ENCODE measurements at places on chromosomes 6 and 20. TPM values are rescaled to one million over a fixed set of nuclear protein-coding genes. Genes with fewer than 3 reads are reported as not detected.

DNA sequence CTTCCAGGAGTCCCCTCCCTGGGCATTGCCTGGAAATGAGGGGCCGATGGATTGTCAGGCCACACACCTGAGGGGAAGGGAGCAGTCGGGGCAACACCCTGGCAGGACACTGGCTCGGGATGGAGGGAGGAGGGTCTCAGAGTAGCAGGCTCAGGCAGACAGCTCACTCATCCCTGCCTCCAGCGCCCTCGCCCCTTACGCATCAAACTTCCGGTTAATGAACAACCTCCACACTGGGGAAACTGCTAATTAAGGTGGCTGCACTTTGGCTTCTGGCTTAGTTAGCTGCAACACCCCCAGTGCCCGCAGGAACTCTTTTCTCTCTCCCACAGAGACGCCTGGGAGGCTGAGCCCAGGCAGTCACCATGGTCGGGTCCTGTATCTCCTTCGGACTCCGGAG lies 13.4 kb upstream of the CHRNA4 start:
- peaks cover 4% of the 10 kb centered on the region for H3K4me1 ChIP-seq
- DNase-seq = no peak
- no peak overlapping the region for H3K4me3 ChIP-seq
- no peaks in the 10 kb centered on the region for H3K36me3 ChIP-seq

DNA sequence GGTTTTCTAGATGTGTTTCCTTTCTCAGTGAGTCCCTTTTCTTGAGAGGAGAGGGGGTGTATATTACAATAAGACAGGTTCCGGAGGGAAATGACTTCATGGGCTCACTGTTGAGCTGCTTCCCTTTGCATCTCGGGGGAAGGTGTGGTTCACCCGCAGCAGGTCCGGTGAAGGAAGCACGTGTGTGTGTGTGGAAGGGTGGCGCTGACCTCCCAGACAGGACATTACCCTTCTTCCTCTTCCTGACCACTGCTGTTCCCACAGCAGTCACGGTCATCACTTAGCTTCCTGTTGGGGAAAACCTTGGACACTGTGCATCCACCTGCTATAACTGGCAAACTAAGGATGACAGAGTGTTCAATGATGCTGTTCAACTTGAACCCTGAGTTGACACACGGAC lies 83.6 kb downstream of the PLEKHG1 start:
- H3K27ac ChIP-seq = peak overlapping the region; percentile 73
- H3K27me3 ChIP-seq = no peaks in the 10 kb centered on the region
- peak; percentile 24 for DNase-seq
- peak overlapping the region; percentile 26 for H3K4me3 ChIP-seq
- peaks cover 7% of the 10 kb centered on the region for H3K4me1 ChIP-seq

GRCh38 chr6:21137700-21138335 lies 455.7 kb upstream of the SOX4 start:
- no peak for DNase-seq
- H3K27ac ChIP-seq = no peak overlapping the region
- peaks cover 9% of the 10 kb centered on the region for H3K4me1 ChIP-seq
- no peaks in the 10 kb centered on the region for H3K27me3 ChIP-seq
- H3K36me3 ChIP-seq = no peaks in the 10 kb centered on the region
- no peak overlapping the region for H3K4me3 ChIP-seq

Gene BMP5
- 1.9 TPM for total RNA-seq

Gene BMP2
- total RNA-seq = 1.6 TPM

Gene MEP1A
- 1.00 TPM for total RNA-seq

Gene KIF6
- not detected for total RNA-seq

DNA sequence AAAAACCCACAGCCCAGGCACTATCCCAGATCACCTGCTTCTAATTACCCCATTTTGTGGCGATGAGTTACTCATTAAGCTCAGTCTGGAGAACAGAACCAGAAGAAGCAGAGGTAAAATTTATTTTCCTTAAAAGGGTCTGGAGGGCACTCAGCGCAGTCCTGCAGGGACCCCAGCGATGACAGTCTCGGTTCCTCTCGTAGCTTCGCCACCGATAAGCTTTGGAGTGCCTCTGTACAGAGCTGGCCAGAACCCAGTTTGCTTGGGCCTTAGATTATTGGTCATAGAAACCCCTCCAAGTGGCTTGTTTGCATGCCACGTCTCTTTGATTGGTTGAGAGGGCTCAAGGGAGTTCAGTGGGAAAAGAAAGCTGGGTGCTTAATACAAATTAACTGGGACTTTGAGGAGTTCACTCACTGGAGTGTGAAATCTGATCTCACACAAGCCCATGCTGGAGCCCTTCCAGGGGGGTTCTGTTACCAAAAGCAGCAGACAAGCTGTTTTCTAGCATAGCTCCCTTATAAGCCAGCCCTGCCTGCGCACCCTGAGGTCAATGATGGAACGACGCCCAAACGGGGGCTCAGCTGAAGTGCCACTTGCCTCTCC lies 158.5 kb upstream of the ARID1B start:
- no peak for DNase-seq
- no peak overlapping the region for H3K4me3 ChIP-seq
- no peak overlapping the region for H3K27ac ChIP-seq
- no peaks in the 10 kb centered on the region for H3K36me3 ChIP-seq
- H3K4me1 ChIP-seq = no peaks in the 10 kb centered on the region
- H3K27me3 ChIP-seq = no peaks in the 10 kb centered on the region

- DNase-seq = no peak
- no peak overlapping the region for H3K4me3 ChIP-seq
- H3K36me3 ChIP-seq = no peaks in the 10 kb centered on the region
- H3K27ac ChIP-seq = no peak overlapping the region
- no peaks in the 10 kb centered on the region for H3K27me3 ChIP-seq
These were observed 330.9 kb upstream of the CDH4 start for GRCh38 chr20:60921022-60921622.

GRCh38 chr20:50482396-50482981 lies 27.7 kb upstream of the PTPN1 start:
- H3K27ac ChIP-seq = peak overlapping the region; percentile 71
- peaks cover 4% of the 10 kb centered on the region for H3K4me1 ChIP-seq
- no peak for DNase-seq
- H3K36me3 ChIP-seq = no peaks in the 10 kb centered on the region

Gene L3MBTL1
- total RNA-seq = 1.6 TPM

- H3K36me3 ChIP-seq = no peaks in the 10 kb centered on the region
- no peak overlapping the region for H3K27ac ChIP-seq
- no peaks in the 10 kb centered on the region for H3K27me3 ChIP-seq
- no peaks in the 10 kb centered on the region for H3K4me1 ChIP-seq
- DNase-seq = no peak
These were observed 174.9 kb downstream of the FRK start for GRCh38 chr6:115885636-115886366.

DNA sequence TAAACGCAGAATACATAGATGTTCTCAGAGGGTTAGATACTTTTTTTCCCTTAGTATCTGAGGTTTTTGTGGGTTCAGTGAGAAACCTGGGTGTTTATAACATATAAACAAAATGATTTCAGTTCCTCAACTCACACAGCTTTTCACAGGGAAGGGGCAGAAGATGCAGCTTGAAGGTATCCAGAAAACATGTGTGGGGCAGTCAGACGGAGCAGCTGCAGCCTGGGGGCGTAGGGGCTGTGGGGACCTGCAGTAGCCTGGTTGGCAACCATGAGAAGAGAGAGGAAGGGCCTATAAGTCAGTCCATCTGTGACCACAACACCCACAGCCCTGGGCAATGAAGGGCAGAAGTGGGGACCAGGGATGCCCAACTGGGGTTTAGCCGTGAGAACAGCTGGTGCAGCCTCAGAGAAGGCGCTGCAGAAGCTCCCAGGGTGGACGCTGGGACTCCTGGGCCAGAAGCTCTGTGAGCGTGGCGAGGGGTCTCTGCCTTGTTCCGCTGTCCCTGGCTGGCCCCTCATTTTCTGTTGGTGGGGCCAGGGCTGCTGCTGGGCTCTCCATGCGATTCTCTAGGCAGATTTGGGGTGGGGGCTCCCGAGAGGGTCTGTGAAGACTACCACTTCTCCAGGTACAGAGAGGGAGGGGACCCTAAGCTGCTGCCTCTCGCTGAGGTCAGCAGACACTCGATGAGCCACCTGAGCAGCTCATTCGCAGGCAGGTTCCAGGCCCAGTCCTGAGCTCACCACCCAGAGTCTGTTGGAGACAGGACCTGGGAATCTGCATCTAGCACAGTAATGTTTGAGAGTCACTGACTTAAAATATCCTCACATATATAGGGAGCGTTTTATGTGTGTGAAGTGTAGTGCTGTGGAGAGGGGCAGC lies 181.2 kb downstream of the ZDHHC14 start:
- H3K36me3 ChIP-seq = no peaks in the 10 kb centered on the region
- H3K27ac ChIP-seq = no peak overlapping the region
- no peak overlapping the region for H3K4me3 ChIP-seq

- peaks cover 2% of the 10 kb centered on the region for H3K27me3 ChIP-seq
- no peak for DNase-seq
- H3K36me3 ChIP-seq = no peaks in the 10 kb centered on the region
- no peaks in the 10 kb centered on the region for H3K4me1 ChIP-seq
- H3K4me3 ChIP-seq = no peak overlapping the region
- no peak overlapping the region for H3K27ac ChIP-seq
These were observed 9.6 kb downstream of the KCNS1 start for GRCh38 chr20:45091366-45091765.

GRCh38 chr20:4138056-4138455 lies 122.7 kb upstream of the RNF24 start:
- no peak overlapping the region for H3K27ac ChIP-seq
- no peak for DNase-seq
- no peaks in the 10 kb centered on the region for H3K4me1 ChIP-seq
- H3K27me3 ChIP-seq = no peaks in the 10 kb centered on the region

- H3K4me1 ChIP-seq = no peaks in the 10 kb centered on the region
- H3K27me3 ChIP-seq = no peaks in the 10 kb centered on the region
- no peak overlapping the region for H3K4me3 ChIP-seq
- H3K36me3 ChIP-seq = no peaks in the 10 kb centered on the region
- H3K27ac ChIP-seq = no peak overlapping the region
- no peak for DNase-seq
These were observed 71.5 kb upstream of the IFNGR1 start for GRCh38 chr6:137290601-137291261.

Gene LIN28B
- not detected for total RNA-seq

GRCh38 chr6:54598787-54599313 lies 247.7 kb upstream of the FAM83B start:
- DNase-seq = no peak
- H3K27me3 ChIP-seq = no peaks in the 10 kb centered on the region
- no peak overlapping the region for H3K4me3 ChIP-seq
- no peaks in the 10 kb centered on the region for H3K4me1 ChIP-seq
- H3K27ac ChIP-seq = no peak overlapping the region

GRCh38 chr6:33199687-33200218 lies 712 bp downstream of the RXRB start:
- H3K4me3 ChIP-seq = peak overlapping the region; percentile 98
- H3K4me1 ChIP-seq = peaks cover 40% of the 10 kb centered on the region
- peak; percentile 78 for DNase-seq

DNA sequence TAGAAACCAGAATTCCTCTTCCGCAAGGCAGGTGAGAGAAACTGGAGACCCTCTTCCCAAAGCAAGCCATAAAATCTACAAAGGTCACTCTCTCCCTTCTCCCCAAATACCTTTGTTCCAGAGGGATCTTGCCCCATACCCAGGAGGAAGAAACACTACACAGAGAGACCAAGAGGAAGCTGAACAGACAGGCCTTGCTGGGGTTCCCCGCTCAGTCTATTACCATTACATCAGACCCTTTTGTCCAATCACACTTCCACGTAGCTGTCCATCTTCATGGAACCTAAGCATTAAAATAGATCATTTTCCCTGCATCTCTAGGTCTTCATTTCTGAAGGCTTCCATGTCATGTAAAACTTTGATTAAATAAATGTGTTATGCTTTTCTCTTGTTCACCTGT lies 32.1 kb downstream of the METTL24 start:
- no peak overlapping the region for H3K27ac ChIP-seq
- no peak overlapping the region for H3K4me3 ChIP-seq
- H3K4me1 ChIP-seq = no peaks in the 10 kb centered on the region
- no peak for DNase-seq
- no peaks in the 10 kb centered on the region for H3K36me3 ChIP-seq

Gene C6orf15
- total RNA-seq = not detected

DNA sequence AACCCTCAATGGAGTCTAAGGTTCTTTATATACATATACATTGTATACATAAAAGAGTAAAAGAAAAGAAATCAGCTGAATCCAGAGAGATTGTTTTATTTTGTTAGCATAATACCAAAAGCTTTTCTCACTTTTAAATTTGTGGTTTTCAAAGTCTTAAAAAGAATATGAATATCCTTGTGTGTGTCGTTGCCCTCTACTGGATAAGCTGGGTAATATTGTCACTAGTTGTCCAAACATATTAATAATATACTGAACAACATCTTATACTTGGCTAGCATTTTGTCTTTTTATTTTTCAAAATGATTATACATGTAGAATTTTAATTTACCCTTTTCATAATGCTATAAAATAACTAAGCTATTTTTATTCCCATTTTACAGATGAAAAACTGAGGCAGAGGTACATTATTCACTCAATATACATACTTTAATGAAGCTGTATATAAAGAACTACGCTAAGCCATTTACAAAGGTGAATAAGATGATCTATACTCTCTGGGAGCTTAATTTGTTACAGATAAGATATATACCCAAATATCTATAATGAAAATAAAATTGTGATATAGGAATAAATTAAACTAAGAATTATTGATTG lies 531.7 kb downstream of the TFAP2B start:
- no peak for DNase-seq
- H3K27ac ChIP-seq = no peak overlapping the region
- H3K36me3 ChIP-seq = no peaks in the 10 kb centered on the region

DNA sequence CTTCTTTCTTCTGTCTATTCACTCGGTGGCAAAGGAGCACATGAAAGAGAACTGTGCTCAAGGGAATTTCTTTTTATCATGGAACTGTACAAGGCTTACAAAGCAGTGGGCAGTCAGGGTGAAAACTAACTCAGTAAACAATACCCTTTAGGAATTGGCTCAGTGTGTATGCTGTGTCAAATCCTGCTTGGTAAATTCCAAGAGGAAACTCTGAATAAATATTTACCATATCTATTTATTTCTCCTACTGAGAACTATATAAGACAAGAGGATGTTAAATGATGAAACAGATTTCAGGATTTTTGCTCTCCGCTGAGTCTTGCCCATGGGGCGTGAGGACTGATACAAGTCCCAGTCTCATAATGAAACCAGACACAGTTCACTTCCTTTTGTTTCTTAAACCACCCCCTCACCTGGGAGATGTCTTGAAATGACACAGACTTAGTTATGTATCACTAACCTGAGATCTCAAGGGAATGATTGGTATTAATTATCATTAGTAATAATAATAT lies 188.8 kb downstream of the BACH2 start:
- H3K27ac ChIP-seq = no peak overlapping the region
- no peaks in the 10 kb centered on the region for H3K27me3 ChIP-seq
- H3K36me3 ChIP-seq = no peaks in the 10 kb centered on the region
- no peak for DNase-seq
- H3K4me1 ChIP-seq = peaks cover 6% of the 10 kb centered on the region

GRCh38 chr6:111812060-111813038 lies 60.9 kb downstream of the FYN start:
- no peak overlapping the region for H3K4me3 ChIP-seq
- DNase-seq = no peak
- no peaks in the 10 kb centered on the region for H3K36me3 ChIP-seq
- H3K4me1 ChIP-seq = no peaks in the 10 kb centered on the region
- H3K27me3 ChIP-seq = no peaks in the 10 kb centered on the region

DNA sequence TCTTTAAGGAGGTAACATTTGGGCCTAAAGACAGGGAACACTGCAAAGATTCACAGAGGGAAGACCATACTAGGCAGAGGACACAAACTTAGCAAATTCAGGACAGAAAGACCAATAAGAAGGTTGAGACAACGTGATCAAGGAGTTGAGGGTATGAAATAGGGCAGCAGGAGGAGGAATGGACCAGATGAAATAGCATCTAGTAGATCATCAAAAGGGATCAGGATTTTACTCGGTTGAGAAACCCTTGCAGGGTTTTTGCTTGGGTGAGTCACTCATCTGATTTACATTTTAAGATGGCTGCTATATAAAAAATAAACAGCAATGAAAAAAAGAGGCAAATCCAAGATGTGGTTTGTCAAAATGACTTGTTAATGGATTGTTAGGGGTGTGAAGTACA lies 4.7 kb downstream of the BCLAF1 start:
- H3K27me3 ChIP-seq = no peaks in the 10 kb centered on the region
- peaks cover 83% of the 10 kb centered on the region for H3K4me1 ChIP-seq
- H3K36me3 ChIP-seq = peaks cover under 1% of the 10 kb centered on the region

All from gastrocnemius medialis (tissue), 4 donors.